Midbrain (tissue), 1 donor: ENCODE measurements at places on chromosomes 4 and X.

GRCh38 chrX:141903400-141904155, at the start of gene MAGEC1:
Gene MAGEC1, plus strand, starts transcription at chrX:141903894. Its CDS starts 1,179 bp downstream, at chrX:141905073.
- no peak for DNase-seq

DNA sequence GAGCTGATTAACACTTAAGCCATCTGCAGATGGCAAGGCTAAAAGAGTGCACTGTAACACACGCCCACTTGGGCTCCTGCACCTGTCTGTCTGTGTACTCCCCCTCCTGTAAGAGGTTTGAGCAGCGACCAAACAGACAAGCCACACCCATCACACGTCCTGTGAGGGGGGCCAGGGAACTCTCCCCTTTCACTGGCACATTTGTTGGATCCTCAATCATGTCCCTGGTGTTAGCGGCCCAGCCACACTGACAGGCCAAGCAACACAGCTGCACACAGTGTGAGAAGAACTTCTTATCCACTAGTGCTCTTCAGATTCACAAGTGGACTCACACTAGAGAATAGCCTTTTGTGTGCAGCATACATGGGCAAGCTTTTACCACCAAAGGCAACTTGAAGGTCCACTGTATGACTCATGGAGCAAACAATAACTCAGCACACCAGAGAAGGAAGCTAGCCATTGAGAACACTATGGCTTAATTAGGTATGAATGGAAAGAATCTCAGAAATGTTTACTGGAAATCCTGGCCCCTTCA, 29.1 kb upstream of the UTP14A start:
- DNase-seq: no peak

- no peak for DNase-seq
Observed at GRCh38 chr4:19030048-19030447, 1008.5 kb upstream of the LCORL start.

- DNase-seq: no peak
Observed at GRCh38 chr4:62640296-62640695, 1440.2 kb downstream of the ADGRL3 start.

GRCh38 chrX:56219700-56220099, 12.5 kb upstream of the KLF8 start:
- DNase-seq: no peak

- DNase-seq: no peak
Observed at GRCh38 chr4:151218343-151218742, 58.6 kb upstream of the PRSS48 start.

GRCh38 chrX:70208479-70208878, 26.0 kb upstream of the AWAT1 start:
- DNase-seq: no peak

DNA sequence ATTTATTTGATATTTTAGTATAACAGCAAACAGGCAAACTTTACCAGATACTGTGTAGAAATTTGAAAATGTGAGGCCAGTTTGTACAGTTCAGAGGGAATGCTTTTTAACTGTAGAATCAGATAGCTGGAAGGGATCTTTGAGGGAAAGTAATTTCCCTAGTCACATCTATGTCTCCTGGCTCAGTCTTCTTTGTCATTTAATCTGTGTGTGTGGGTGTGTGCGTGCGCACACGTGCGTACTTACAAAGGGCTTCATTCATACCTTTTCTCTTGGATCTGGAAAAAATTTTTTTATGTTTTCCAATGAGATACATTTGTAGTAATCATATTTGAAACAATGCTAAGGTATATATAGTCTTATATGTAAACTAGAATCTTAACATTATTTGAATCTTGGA, 44.6 kb downstream of the IL13RA1 start:
- no peak for DNase-seq

- DNase-seq: no peak
Observed at GRCh38 chrX:129741880-129742758, 3.3 kb downstream of the XPNPEP2 start.

DNA sequence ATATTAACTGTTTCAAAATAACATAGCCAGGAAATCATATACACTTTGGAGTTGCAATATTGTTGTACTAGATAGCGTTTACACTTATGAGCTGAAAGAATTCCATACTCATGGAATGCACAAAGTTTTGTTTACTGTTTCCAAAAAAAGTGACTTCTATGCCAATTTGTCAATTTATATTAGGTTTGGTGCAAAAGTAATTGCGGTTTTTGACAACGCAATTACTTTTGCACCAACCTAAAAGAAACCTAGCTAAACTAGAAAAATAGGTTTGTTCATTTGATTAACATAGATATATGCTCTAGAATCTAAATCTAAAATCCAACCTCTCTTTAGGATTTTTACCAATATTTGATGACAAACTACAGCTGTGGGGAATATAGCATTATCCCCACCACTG, 15.2 kb downstream of the RXFP1 start:
- no peak for DNase-seq

DNA sequence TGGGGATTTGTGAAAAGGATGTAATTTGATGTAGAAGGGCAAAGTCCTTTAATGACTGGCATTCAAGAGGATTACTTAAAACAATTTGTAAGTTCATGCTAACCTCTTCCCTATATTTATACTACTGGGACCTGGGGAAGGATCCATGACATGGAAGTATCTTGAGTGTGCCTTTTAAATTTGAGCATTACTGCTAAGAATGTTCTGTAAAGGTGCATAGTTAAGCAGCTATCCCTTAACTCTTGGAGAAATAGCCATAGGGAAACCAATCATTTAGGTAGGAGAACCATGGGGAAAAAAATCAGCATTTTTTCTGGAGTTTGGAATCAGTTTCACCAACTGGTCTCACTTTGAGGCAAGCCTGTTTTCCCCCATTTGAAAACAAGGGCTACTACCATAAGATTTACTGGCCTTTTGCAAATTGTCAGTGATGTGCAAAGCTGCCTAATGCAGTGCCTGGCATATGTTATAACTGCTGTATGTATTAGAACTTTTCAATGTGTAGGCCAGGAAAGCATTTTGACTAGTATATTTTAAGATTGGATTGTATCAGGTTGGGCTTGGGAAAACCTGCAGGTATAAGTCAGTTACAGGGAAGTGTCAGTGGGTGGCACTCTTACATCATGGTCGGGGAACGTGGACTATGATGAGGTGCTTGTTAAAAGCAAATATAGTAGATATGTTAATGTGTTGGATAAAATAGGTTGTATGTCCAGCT, 72.1 kb downstream of the PRSS12 start:
- peak; percentile 23 for DNase-seq

DNA sequence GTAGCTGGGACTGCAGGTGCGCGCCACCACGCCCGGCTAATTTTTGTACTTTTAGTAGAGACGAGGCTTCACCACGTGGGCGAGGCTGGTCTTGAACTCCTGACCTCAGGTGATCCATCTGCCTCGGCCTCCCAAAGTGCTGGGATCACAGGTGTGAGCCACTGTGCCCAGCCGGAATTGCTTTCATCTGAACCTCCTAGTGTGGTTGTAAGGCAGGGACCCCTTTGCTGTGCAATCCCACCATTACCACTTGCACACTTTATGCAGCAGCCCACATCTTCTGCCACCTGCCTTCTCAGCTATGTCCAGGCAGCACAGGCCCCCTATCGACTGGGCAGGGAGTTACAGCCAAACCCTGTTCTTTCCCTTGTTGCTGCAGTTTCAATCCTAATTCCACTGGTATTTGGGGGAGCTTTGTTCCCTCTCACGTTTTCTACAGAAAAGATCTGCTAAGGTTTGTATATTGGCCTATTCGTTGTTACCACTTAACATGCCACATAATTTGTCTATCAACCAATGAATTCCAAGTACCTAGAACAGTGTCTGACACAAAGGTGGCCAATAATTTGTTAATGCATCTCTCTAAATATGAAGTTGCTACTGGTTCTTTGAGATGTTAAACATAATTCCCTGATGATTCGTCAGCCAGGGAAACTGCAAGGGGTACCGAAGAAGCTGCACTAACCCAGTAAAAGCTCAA, 6.5 kb downstream of the RPL39 start:
- DNase-seq: no peak

DNA sequence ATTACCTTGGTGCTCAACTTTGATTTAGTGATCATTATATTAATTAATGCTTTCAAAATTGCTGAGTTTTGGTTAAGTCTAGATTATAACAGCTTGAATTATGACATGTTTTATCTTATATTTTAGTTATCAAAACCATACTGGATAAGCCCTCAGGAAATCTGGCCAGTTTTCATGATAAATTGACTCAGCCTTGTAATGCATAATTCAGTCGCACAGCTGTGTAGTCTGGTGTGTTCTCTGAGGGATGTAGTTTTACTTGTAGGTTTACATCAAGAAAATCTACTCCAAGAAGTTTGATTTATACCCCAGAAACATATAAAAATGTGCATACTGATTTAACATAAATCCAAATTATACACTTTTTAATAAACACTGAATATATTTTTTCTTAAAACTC, 477.5 kb downstream of the SPRY1 start:
- no peak for DNase-seq

DNA sequence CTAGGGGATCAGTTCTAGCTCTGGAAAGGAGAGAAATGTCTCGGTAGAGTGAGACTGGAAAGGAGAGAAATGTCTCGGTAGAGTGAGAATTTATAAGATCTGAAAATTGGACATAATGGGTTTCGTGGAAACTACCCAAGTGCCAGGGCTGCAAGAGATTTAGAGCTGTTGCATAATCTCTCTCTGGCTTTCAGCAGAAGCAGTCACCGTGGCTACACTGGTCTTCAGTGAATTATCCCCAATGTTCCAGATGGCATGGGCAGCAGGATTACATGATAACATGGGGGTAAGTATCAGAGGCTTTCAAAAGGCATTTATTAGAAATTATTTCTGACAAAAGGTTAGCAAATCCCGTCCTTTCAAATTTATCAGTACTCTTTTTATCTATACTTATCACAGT, 435.5 kb downstream of the NKX6-1 start:
- no peak for DNase-seq

GRCh38 chr4:147367891-147368290, 113.0 kb upstream of the EDNRA start:
- DNase-seq: no peak

- no peak for DNase-seq
Observed at GRCh38 chrX:70432936-70433847, 10.1 kb downstream of the GDPD2 start.

DNA sequence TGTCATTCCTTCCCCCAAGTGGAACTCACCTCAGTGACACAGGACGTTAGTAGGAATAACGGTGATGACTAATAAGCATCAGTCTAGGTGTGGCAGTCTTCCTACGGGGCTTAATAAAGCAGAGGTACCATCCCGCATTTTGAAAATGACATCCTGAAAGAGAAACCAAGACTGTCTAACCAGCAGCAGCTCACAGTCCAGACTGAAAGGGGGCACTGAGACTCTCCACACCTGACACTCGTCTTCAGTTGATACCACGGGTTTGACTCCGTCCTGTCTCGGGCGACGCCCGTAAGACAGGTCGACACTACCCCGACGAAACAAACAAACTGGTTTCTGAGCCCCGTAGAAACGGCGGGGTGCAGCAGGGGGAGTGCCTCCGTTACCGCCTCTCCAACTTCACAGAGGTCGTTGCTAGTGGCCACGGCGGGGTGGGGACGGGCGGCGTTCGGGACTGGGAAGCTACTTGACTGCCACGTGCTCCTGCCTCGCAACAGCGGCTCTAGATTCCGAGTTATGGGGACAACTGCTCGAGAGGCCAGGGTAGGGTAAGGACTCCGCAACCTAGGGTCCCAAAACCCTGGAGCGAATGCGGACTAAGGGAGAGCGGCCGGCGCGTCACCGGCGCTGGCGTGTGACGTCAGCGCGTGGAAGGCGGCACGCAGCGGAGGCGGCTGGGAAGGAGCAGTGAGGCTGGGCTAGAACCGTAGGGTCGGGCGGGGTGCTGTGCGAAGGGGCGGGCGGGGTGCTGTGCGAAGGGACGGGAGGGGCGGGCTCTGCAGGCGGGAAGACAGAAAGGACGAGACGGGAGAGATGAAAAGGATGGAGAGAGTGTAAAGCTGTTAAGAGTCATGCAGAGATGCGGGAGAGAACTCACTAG, at the start of gene NEK1:
NEK1 (minus strand) TSS at position 593 of the 880 bp plus-strand sequence. CDS start 9,953 bp downstream, outside the sequence.
- peak; percentile 88 for DNase-seq

- no peak for DNase-seq
Observed at GRCh38 chrX:3445806-3446490, 99.5 kb upstream of the MXRA5 start.

- DNase-seq: peak; percentile 0
Observed at GRCh38 chr4:88177983-88178625, 19.7 kb upstream of the ABCG2 start.

- peak; percentile 46 for DNase-seq
Observed at GRCh38 chr4:143667461-143667860, 33.0 kb downstream of the FREM3 start.

DNA sequence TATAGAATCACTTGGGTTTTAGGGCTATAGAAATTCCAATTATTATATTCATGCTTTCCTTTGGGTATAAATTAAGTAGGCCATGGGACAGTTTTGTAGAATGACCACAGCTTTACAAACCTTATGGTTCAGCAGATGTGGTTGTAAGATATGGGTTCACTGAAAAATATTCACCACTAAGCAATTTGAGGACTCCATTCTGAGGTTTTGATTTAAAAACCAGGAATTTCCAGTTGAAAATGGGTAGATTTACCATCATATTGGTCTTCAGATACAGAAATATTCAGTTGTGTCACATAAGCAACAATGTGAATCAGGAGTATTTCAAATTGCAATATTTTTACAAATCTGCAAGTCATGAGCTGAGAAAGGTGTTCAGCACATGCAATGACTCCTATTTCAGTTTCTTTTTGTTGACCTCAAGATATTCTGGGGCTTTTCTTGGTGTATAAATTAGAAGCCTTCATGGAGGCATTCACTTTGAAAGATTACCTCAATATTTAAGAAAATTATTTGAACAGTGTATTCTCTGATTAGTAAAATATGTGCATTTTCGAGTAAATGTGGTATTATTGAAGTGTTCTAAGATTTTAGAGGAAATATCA, 218.4 kb upstream of the HCCS start:
- no peak for DNase-seq

DNA sequence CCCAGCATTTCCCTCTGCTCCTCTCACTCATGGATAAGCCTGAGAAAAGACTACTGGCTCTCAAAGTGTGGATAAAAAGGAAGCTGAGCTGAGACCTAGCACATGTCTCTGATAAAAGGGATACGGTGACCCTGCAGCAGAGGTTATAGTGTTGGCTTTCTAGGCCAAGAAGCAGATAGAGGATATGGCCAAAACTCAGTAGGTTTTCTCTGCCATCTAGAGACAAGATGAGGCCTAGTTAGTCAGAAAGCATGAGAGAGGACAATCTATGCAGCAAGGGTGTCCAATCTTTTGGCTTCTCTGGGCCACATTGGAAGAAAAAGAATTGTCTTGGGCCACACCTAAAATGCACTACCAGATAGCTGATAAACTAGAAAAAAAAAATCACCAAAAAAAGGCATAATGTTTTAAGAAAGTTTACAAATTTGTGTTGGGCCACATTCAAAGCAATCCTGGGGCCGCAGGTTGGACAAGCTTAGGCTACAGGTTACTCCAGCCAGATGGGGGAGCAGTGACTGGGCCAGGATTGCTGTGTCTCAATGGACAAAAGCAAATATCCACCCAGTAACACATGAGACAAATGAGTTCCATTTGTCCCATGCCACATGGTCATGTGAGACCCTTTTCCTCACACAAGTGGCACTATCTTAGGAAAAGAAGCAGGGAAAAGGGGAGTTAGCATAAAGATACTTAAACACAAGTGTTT, 411.4 kb downstream of the INPP4B start:
- DNase-seq: no peak
